ENCODE measurements at places on chromosomes 6 and 20.

GRCh38 chr6:1313767-1314503 lies 2.0 kb downstream of the FOXQ1 start:
- no peak for DNase-seq
- peaks cover 37% of the 10 kb centered on the region for H3K4me1 ChIP-seq
- no peak overlapping the region for H3K27ac ChIP-seq

DNA sequence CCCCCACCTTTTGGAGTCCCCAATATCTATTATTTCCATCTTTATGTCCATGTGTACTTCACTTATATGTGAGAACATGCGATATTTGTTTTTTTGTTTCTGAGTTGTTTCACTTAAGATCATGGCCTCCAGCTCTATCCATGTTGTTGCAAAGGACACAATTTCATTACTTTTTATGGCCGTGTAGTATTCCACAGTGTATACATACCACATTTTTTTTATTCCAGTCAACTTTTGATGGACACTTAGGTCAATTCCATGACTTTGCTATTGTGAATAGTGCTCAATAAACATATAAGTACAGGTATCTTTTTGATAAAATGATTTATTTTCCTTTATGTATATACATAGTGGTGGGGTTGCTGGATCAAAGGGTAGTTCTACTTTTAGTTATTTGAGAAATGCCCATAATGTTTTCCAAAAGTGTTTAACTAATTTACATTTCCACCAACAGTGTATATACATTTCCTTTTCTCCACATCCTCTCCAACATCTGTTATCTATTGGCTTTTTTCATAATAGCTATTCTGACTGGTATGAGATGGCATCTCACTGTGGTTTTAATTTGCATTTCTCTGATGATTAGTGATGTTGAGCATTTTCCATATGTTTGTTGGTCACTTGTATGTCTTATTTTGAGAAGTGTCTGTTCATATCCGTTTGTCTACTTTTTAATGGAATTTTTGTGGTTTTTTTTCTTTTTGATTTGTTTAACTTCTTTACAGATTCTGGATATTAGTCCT lies 34.0 kb upstream of the COL10A1 start:
- no peaks in the 10 kb centered on the region for H3K36me3 ChIP-seq
- no peak for DNase-seq
- no peaks in the 10 kb centered on the region for H3K27me3 ChIP-seq
- no peaks in the 10 kb centered on the region for H3K4me1 ChIP-seq

GRCh38 chr6:134035823-134036296 lies 16.6 kb downstream of the SLC2A12 start:
- H3K27me3 ChIP-seq = no peaks in the 10 kb centered on the region
- no peak overlapping the region for H3K27ac ChIP-seq
- DNase-seq = no peak

DNA sequence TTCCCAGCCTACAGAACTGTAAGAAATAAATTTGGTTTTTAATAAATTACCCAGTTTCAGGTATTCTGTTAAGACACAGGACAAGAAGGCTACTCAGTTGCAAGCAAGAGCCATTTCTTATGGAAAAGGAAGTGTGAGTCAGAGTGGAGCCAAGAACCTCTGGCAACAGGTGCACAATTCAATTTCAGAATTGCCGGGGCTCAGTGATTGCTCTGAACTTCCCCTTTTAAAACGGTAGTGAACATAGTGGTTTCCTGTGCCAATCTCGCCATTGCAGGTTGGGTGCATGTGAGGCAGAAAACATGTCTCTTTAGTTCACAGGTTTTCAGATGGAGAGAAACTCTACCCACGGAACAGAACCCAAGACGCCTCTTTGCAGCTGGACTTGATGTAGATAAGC lies 16.4 kb downstream of the PIGT start:
- peaks cover 24% of the 10 kb centered on the region for H3K4me1 ChIP-seq
- peak overlapping the region; percentile 73 for H3K27ac ChIP-seq
- no peaks in the 10 kb centered on the region for H3K27me3 ChIP-seq
- no peak overlapping the region for H3K4me3 ChIP-seq

DNA sequence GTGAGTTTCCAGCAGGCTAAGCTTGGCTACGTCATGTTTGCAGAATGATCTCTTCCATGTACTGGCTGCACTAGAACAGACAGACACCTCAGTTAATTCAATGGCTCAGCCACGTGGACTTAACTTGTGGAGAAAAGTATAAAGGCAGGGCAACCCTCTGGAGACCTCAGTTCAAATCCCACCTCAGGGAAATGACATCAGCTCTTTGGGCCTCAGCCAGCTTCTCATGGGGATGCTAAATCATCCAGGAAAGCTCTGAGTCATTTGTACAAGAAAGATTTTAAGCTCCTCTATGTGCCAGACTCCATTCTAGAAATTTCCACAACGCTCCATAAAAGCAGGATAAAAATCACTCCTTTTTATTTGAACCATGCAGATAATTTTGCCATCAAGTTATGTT lies 128.5 kb upstream of the SALL4 start:
- H3K27me3 ChIP-seq = peaks cover 44% of the 10 kb centered on the region
- no peaks in the 10 kb centered on the region for H3K4me1 ChIP-seq
- H3K4me3 ChIP-seq = no peak overlapping the region
- H3K27ac ChIP-seq = no peak overlapping the region

GRCh38 chr6:72425003-72425681 lies 196.7 kb upstream of the KCNQ5 start:
- DNase-seq = no peak
- H3K4me3 ChIP-seq = no peak overlapping the region
- H3K36me3 ChIP-seq = no peaks in the 10 kb centered on the region
- H3K27ac ChIP-seq = no peak overlapping the region
- H3K4me1 ChIP-seq = no peaks in the 10 kb centered on the region
- peaks cover 4% of the 10 kb centered on the region for H3K27me3 ChIP-seq

GRCh38 chr6:47701363-47701762 lies 3.0 kb downstream of the ADGRF4 start:
- no peak for DNase-seq
- no peaks in the 10 kb centered on the region for H3K36me3 ChIP-seq
- no peaks in the 10 kb centered on the region for H3K27me3 ChIP-seq
- no peaks in the 10 kb centered on the region for H3K4me1 ChIP-seq

DNA sequence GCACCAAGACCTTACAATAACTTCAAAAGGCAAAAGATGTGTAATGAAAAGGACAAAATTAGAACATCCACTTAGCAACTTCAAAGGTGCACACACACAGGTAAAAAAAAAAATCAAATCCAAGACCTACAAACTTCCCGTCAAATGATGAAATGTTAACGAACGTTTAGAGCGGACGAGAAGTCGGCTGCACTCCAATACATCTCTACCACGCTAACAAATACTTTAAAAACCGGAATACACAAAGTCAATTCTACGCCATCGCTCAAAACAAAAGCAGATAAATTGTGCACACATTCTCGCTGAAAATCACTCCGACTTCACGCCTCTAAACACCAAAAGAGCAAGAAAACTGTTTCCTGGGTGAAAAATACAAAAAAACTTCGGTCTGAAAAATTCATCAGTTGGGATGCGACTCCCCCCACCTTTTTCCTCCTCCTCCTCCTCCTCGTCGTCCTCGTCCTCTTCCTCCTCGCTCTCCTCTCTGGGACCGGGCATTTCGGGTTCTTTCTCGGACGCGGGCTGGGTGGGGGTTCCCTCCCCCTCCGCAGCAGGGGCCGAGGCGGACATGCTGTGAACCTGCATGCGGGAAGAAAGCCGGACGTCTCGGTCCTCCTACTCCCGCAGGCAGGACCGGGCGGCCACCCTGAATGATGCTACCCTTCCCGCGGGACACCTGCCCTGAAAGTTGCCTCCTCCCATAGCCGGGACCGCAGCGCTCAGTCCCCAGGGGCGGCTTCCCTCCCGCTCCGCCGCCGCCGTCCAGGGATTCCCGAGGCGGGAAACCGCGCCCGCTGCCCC lies 712 bp downstream of the DEK start:
- H3K4me3 ChIP-seq = peak overlapping the region; percentile 89
- no peaks in the 10 kb centered on the region for H3K36me3 ChIP-seq
- no peaks in the 10 kb centered on the region for H3K27me3 ChIP-seq
- DNase-seq = no peak
- H3K27ac ChIP-seq = peak overlapping the region; percentile 95

- H3K36me3 ChIP-seq = no peaks in the 10 kb centered on the region
- DNase-seq = no peak
- no peak overlapping the region for H3K4me3 ChIP-seq
- no peak overlapping the region for H3K27ac ChIP-seq
These were observed 11.8 kb downstream of the NINL start for GRCh38 chr20:25573288-25574251.

- H3K27ac ChIP-seq = no peak overlapping the region
- no peaks in the 10 kb centered on the region for H3K36me3 ChIP-seq
These were observed 71.2 kb upstream of the PLCB4 start for GRCh38 chr20:8997701-8998117.

GRCh38 chr20:43658069-43658722 lies 8.7 kb upstream of the MYBL2 start:
- H3K36me3 ChIP-seq = no peaks in the 10 kb centered on the region
- DNase-seq = no peak
- peaks cover 14% of the 10 kb centered on the region for H3K4me1 ChIP-seq
- peaks cover 19% of the 10 kb centered on the region for H3K27me3 ChIP-seq

DNA sequence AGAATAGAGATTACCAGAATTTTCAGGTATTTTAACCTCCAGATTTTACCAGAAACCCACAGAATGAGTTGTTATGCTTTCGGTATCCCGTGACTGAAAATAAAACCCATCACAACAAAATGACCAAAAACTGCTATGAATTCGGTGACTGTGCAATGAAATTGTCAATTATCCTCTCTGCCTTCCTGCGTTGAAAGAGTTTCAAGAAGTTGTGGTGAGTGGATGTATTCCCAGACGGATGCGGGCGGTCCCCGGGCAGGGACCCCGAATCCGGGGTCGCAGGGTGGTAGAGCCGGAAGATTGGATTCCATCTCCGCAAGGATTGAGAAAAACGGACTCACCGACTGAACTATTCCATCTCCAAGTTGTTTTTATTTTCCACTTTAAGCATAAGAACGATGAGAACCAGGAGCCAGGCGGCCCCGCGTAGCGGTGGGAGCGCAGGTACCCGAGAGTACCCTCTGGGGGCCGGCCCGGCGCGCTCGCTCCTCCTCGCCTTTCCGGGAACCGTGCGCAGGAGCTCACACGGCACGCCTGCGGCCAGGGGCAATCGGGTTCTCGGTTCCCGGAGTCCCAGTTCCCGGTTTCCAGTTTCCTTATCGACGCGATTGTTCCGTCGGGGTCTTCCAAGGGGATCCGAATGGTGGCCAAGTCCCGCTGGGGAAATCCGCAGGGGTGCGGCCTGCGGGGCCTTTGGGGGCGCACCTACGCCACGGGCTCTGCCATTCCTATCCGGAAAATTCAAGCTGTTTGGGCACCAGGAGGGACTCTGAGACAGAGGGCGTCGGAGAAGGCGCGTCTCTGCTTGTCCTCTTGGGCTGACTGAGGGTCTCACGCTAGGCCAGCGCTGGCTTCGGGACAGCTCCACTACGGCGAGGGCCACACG lies 104.9 kb upstream of the PRDM1 start:
- H3K27ac ChIP-seq = no peak overlapping the region
- H3K36me3 ChIP-seq = no peaks in the 10 kb centered on the region

GRCh38 chr6:121549736-121550135 lies 114.3 kb downstream of the GJA1 start:
- no peak overlapping the region for H3K27ac ChIP-seq
- no peaks in the 10 kb centered on the region for H3K36me3 ChIP-seq
- no peaks in the 10 kb centered on the region for H3K4me1 ChIP-seq

- H3K27ac ChIP-seq = no peak overlapping the region
- no peak for DNase-seq
- peaks cover 9% of the 10 kb centered on the region for H3K27me3 ChIP-seq
- H3K4me3 ChIP-seq = no peak overlapping the region
- H3K4me1 ChIP-seq = peaks cover 19% of the 10 kb centered on the region
These were observed 8.2 kb upstream of the CD93 start for GRCh38 chr20:23094213-23094896.

GRCh38 chr20:11182720-11183119 lies 508.9 kb upstream of the JAG1 start:
- H3K27ac ChIP-seq = no peak overlapping the region
- H3K36me3 ChIP-seq = no peaks in the 10 kb centered on the region
- H3K27me3 ChIP-seq = no peaks in the 10 kb centered on the region
- no peak overlapping the region for H3K4me3 ChIP-seq

- H3K4me3 ChIP-seq = no peak overlapping the region
- H3K4me1 ChIP-seq = peaks cover 26% of the 10 kb centered on the region
- peak; percentile 50 for DNase-seq
These were observed 24.6 kb downstream of the SLCO4A1 start for GRCh38 chr20:62666736-62667529.

DNA sequence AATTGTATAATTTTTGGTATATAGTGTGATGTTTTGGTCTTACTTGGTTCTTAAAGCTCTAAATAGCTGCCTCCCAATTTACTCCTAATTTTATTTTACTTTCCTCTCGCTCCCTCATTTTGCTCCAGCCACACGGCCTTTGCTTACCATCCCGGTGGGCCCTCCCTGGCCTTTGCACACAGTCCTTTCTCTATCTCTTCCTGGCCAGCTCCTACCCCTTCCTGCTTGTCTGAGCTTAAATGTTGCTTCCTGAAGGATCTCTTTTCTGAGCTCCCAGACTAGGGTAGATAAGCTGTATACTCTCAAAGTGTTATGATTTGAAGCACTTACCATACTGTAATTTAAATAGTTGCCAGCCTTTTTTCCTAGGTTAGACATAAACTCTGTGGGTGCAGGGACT lies 121.7 kb downstream of the UTRN start:
- H3K4me3 ChIP-seq = no peak overlapping the region
- no peak for DNase-seq
- H3K4me1 ChIP-seq = peaks cover 71% of the 10 kb centered on the region
- H3K27me3 ChIP-seq = no peaks in the 10 kb centered on the region

GRCh38 chr6:53654745-53655240 lies 10.8 kb downstream of the KLHL31 start:
- H3K4me3 ChIP-seq = peak overlapping the region; percentile 65
- no peak overlapping the region for H3K27ac ChIP-seq
- H3K36me3 ChIP-seq = no peaks in the 10 kb centered on the region
- no peak for DNase-seq
- peaks cover 12% of the 10 kb centered on the region for H3K27me3 ChIP-seq
- H3K4me1 ChIP-seq = peaks cover 86% of the 10 kb centered on the region

GRCh38 chr6:133918208-133918930 lies 29.5 kb downstream of the TCF21 start:
- DNase-seq = no peak
- H3K36me3 ChIP-seq = no peaks in the 10 kb centered on the region
- no peak overlapping the region for H3K27ac ChIP-seq
